Renal pelvis (tissue), 12 donors: ENCODE measurements at places on chromosomes 16 and 17.

- no peak for DNase-seq
Observed at GRCh38 chr16:70592106-70592571, 54.2 kb upstream of the IL34 start.

DNA sequence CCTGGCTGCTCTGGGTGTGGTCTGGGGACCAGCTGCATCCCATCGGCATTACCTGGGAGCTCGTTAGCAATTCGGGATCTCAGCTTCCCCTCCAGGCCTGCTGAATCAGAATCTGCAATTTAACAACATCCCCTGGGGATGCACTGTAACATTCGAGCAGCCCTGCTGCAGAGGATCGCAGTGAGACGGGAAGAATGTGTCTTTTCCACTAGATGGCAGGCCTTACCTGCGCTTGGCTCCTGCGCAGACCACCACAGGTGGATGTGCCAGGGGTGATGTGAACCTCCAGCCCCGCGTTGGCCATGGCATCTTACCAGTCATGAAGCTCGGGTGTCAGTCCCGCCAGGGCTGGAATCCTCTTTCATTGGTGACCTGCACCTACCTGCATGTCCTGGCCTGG is 209.9 kb downstream of the PRKCB start:
- DNase-seq, result no peak

DNA sequence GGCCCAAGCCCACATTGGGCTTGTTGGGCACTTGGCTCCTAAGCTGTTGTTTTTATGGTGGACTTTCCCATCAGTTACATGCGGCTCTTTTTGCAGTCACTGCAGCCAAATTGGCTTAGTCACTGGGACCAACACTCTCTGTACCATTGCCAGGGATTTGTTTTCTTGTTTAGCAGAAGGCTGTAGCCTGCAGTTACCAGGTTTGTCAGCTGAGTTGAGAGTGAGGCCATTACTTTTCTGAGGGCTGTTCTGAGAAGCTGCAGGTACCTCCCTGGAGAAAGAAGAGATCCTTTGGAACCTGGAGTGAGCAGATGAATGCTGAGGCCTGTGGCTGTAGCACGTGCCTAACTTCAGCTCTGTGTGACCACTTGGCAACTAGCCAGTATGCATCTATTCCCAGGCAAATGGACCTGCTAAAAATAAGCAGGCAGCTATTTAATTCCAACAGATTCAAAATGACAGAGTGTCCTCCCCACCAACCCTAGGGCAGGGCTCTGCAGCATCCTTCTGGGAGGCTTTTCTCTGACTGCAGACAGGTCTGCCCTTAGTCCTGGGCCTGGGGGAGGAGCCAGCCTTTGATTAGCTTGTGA is 12.9 kb downstream of the AKAP1 start:
- no peak for DNase-seq

DNA sequence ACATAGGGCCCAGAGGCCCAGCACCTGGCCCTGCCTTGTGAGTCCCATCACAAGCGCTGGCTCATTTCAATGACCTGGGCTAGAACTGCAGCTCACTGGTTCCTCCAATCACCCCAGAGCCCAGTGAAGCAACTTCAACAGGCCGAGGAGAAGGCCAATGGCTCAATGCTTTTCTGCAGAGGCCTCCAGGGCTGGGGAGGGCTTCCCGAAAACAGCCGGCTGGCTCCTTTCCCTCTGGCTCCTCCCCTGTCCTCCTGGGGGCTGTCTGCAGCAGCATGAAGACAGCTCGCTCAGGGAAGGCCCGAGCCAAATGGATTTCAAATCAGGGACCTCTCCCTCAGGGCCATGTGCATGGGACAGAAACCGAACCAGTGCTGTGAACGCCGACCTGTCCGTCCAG is 121.6 kb downstream of the ZNF423 start:
- no peak for DNase-seq

DNA sequence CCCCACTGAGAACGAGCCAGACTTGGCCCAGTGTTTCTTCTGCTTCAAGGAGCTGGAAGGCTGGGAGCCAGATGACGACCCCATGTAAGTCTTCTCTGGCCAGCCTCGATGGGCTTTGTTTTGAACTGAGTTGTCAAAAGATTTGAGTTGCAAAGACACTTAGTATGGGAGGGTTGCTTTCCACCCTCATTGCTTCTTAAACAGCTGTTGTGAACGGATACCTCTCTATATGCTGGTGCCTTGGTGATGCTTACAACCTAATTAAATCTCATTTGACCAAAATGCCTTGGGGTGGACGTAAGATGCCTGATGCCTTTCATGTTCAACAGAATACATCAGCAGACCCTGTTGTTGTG is 631 bp downstream of the BIRC5 start:
- DNase-seq, result no peak

DNA sequence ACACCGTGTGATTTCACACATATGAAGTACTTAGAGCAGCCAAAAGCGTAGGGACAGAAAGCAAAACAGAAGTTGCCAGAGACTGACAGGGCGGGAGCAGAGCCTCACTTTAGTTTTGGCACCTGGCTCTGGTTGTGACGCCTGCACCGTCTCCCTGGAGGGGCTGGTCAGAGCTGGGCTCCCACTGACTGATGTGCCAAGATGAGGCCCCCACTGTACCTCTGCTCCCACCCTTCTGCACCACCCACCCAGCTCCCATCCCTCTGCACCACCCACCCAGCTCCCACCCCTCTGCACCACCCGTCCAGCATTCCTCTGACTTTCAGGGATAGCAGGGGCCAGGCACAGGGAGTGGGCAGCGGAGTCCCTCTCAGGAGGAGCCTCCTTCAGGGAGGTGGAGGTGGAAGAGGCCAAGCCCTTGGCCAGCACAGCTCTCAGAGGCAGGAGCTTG is 3.2 kb upstream of the PRSS21 start:
- DNase-seq, result no peak

GRCh38 chr16:25006504-25007056 is 8.6 kb downstream of the ARHGAP17 start:
- DNase-seq, result no peak

DNA sequence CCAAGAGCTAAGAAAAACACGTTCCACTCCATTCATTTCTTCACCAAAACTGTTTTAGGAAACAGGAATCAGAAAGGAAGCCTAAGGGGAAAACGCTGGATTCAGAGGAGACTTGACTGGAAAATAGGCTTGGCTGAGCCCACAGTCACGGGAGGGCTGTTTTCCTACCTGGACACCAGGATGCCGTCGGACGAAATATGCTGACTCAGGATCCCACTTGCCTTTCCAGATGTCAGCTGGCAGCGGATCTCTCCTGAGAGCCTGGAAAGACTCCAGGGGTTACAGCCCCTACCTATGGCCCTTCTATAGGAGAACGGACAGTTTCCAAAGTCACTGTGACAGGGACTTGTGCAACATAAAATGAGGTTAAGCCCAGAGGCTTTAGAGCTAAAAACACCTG is 245.1 kb downstream of the C16orf95 start:
- no peak for DNase-seq

DNA sequence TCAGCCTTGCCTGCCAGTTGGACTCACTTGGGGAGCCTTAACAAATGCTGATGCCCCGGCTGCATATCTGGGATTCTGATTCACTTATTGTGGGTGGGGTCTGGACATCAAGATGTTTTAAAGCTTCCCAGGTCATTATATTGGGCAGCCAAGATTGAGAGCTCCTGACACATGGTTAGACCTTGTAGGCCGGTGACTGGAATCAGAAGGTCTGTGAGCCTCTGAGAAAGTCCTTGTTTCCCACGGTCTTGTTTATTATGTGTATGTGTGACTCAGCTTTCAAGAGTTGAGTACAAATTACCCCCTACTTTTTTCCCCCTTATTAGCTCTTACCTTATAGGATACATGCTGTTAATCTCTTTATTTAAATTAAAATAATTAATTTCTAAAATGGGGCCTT is 103.5 kb downstream of the ABCC1 start:
- no peak for DNase-seq

- no peak for DNase-seq
Observed at GRCh38 chr16:11014136-11014535, 69.8 kb downstream of the CLEC16A start.

DNA sequence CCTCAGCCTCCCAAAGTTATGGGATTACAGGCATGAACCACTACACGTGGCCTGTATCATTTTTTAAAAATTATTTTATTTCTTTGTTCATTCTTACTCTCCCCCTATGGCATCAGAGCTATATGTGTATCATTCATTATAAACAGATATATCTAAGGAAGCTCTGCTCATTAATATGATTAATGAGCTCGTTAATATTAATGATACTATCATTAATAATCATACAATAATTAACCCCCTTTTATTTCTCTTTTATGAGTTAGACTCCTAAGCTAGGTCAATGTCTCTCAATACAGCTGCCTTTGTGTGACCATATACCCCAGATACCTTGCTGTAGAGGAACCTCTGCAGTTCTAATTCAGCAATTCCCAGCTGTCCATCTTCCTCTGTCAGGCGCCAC is 4.5 kb upstream of the RSKR start:
- no peak for DNase-seq

- no peak for DNase-seq
Observed at GRCh38 chr17:8837563-8838075, 29.9 kb downstream of the PIK3R6 start.

DNA sequence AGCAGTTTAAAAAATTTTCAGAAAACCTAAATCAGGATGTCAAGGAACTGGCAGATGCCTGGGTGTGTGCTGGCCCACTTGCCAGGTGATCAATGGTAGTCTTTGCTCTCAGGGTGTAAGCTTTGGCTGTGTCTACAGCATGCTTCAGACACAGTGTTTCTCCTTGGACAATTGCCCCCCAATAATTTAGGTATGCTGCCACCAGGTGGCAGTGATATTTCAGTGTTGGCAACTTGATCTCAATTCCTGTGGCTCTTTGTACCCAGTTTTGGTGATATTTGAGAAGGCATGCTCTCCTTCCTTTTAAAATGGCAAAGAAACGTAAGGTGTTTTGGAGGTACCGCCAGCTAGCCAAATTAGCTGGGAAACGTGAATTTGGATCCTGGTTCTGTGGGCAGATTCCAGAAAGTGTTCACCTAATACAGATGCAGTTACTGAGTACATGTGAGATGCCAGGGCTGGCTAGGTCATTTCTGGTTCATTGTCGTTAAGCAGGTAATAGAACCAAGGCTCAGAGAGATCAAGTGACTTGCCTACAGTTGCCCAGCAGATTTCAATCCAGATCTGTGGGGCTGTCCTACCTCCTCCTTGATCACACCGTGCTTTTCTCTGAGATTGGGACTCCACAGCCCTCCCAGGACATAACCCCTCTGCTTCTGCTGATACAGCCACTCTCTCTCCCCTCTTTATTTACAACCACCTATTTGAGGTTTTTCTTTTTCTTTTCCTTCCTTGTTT is 155.6 kb upstream of the PLCG2 start:
- no peak for DNase-seq

DNA sequence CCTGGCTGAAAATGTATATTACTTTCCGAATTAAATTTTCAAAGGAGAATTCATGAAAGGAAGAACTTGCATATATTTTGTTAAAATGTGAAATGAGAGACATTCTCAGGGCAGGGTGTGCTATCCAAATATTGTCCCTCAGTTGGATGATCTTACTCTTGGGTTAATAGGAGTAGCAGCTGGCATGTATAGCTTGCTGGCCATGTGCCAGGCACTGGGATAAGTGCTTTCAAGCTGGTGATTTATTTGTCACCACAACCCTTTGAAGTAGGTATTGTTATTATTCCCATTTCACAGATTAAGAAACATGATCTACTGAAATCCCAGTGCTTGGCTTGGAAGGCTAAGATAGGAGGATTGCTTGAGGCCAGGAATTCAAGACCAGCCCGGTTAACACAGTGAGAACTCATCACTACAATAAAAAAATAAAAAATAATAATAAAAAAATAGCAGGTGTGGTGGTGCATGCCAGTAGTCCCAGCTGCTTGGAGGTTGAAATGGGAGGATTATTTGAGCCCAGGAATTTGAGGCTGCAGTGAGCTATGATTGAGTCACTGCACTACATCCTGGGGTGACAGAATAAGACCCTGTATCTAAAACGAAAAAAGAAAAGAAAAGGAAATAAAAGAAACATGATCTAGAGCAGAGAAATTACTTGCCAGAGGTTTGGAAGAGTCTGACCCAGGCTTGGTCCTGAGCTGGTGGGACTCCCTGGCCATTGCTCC is 11.6 kb upstream of the MPHOSPH6 start:
- no peak for DNase-seq

GRCh38 chr16:27894386-27894785 is 169.1 kb downstream of the GSG1L start:
- peak; percentile 17 for DNase-seq

DNA sequence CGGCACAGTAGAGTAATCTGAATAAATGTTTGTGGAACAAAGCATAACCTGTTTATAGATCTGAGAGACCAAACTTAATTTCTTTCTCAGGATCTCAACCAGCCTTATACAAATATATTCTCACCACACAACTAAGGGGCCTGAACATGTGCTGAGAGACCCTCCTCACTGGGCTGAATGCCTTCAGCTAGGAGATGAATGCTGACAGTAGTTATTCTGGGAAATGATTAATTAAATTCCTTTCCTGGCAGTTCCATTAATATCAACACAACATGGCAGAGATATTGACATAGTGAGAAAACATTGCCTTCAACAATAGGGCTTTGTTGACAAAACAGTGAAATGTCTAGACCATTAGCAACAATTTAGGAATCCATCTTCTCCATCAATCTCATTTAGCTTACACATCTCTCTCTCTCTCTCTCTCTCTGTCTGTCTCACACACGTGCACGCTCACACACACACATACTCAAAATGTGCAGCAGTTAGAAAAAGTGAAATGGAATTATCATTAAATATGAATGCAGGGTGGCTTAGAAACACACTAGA is 780.8 kb upstream of the CDH8 start:
- no peak for DNase-seq

DNA sequence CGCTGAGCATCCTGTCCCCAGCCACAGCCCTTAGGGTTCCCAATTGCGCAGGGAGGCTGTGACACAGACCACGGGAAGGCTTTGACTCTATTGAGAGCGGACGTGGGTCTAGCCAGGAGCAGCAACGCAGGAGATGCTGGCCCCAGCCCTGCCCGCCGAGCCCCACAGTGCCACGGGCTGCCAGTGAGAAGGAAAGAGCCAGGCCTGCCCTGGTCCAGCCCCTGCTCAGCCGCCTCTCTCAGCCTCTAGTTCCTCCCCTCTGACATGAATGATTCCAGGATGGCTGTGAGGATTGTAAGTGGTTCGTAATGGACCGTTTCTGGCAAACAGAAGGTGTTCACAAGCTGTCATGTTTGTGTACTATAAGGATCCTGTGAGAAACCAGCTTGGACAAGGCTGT is 2.5 kb downstream of the BHLHA9 start:
- no peak for DNase-seq

GRCh38 chr16:89961920-89962319 is 13.4 kb downstream of the DEF8 start:
- DNase-seq, result no peak

GRCh38 chr17:22138861-22139469 is 446.6 kb downstream of the KCNJ18 start:
- DNase-seq, result no peak

- DNase-seq, result peak; percentile 52
Observed at GRCh38 chr17:75639771-75640555, 6.7 kb downstream of the SMIM5 start.
